Astrocyte of the spinal cord (primary cell): ENCODE measurements at places on chromosomes 12 and 14.

DNA sequence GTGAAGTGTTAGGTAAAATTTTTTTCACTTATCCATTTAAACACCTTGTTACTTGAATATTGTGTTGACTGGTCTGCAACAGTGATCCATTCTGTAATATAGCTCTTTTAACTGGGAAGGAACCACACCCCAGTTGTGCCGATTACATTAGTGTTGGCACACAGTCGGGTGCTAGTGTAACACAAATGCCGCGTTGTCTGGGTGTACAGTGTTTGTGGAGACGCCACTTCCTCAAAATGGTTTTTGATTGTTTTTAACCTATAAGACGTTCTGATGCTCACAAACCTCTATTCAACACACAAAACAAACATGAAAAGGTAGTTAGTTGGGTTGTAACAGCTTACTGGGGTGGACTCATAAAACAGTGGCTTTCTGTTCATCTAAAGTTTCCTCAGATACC is 48.0 kb upstream of the TRAF3 start:
- DNase-seq: no peak

DNA sequence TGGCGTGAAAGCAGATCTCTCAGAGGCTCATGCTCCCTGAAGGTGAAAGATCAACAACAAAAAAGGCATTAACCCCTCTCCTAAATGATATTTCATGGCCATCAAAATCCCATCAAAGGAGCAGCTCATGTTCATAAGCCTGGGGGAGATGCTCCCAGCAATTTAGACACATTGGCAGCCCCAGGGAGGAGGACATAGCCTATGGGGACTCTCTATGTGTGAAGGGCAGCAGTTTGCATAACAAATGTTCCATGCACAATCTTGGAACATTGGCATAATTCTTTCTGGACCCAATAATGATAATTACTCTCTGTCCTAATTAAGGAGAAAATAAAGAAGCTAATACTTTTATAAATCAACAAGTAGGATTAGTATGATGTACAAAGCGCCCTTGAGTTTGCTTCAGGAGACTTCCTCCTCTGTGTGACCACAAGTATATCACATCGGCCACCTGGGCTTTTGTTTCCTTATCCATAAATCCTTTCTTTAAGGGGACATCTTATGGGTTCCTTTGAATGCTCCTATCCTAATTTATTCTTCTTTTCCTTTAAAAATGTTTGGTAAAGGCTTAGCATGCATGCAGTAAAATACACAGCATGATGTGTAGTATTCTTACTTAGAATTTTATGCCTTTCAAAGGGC is 161.9 kb upstream of the PLEKHG7 start:
- DNase-seq: no peak

- peak; percentile 27 for DNase-seq
These were observed 45.6 kb downstream of the FANCM start for GRCh38 chr14:45181329-45181728.

- no peak for DNase-seq
These were observed 6.0 kb downstream of the LTB4R start for GRCh38 chr14:24317141-24317928.

DNA sequence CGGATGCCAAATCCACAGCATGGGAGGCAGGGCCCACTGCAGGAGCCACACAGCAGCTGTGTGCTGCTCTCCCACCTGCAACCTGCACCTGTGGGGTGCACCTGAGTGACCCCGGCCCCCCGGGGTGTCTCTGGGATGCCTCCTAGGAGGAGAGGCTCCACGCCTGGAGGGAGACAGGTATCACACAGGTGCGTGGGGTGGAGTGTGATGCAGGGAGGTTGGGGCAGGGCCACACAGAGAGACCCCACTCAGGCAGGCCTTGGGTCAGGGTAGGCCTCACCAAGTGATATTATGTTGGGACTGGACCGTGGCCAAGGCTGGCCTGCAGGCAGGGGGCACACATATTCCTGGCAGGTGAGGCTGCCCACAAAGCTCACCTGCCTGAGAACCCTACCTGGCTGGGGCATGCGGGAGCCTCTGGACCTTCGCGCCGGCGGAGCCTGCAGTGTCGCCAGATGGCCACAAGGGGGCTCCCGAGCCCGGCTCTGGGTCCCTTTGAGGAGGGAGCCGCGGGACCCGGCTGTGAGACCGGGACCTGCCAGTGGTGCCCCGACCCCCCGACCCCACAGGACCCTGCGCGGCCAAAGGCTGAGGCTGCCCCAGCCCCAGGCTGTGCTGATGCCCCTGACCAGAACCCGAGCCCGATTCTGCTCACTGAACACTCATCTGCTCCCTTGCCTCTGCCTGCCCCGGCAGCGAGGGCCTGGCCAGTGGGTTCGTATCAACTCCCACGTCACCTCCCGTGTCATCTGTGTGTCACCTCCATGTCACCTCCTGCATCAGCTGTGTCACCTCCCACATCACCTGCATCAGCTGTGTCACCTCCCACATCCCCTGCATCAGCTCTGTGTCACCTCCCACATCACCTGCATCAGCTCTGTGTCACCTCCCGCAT is 11.4 kb downstream of the TMEM121 start:
- DNase-seq: no peak

DNA sequence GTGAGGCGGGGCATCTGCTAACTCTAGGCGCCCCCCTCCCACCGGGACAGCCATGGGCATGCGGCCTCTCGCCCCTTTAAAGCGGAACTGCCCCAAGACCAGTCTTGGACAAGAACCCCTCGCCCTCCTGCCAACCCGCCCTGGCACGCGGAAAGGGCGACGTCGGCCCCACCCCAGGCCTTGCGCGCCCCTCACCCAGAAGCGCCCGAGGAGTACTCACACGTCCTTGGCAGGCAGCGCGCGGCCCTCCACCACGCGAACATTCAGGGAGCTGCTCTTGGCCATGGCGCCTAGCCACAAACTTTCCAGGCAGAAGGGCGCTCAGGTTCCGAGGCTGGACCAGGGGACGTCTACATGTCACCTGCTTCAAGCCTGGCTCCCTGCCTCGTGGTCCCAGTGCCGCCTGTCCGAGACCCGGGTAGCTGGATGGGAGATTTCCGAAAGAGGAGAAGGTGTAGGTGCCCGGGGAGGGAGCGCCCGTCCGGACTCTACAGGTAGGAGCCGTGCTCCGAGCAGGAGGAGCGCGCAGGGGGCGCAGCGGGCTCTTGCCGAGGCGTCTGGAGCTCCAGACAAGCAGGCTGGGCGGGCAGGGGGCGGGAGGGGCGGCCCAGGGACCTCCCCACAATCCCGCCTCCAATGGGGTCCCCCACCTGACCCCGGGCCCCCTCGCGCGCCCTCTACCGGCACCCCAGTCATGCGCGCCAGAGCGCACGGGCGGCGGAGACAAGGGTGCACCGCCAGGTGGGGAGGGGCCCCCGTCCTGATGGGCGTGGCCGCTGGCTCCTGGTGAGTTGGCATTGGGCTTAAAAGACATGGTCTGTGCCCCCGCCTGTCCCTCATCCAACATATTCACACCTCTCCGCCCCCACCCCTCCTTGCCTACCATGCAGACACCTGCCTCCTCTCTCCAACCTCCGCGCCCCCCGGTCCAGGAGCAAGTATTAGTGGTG is at the start of gene RASAL1:
TSS of gene RASAL1 (minus strand) at position 584 of the 950 bp plus-strand sequence. CDS start at position 285, 299 bp downstream.
- DNase-seq: no peak

DNA sequence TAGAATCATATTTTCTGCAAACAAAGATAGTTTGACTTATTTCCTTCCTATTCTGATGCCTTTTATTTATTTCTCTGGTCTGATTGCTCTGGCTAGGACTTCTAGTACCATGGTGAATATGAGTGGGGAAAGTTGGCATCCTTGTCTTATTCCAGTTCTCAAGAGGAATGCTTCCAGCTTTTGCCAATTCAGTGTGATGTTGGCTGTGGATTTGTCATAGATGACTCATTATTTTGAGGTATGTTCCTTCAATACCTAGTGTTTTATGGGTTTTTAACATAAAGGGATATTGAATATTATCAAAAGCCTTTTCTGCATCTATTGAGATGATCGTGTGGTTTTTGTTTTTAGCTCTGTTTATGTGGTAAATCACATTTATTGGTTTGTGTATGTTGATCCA is 139.4 kb upstream of the CNTN1 start:
- DNase-seq: no peak

DNA sequence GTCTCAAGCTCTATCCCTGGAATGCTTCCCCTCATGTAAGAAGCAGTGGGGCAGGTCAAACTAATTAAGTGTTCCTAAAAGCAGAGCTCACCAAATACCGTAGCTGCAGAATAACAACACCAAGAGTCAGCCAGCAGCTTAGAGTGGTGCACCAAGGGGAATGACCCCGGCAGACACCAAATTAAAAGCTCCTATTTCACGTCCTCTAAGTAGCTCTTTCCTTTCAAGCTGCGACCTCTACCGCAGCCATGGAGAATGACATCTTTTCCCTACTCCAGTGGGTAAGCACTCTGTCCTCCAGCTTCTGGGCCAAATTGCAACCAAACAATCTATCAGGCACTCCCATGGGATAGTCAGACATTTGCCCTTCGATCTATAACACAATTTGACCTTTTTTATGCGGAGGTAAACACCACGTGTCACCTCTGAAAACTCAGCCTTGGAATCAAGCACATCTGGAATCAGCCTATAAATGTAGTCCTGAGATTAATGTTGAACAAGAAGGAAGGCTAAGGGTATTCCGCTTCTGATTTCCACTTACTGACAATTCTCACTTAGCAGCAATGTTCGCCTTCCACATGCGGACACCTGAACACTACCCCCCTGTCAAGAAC is 67.6 kb upstream of the CDKN3 start:
- peak; percentile 78 for DNase-seq

- no peak for DNase-seq
These were observed 75.8 kb upstream of the COCH start for GRCh38 chr14:30798516-30798915.

- DNase-seq: peak; percentile 7
These were observed 553 bp downstream of the CLEC14A start for GRCh38 chr14:38255408-38255672.

GRCh38 chr12:103468837-103469236 is 26.9 kb downstream of the C12orf42 start:
- DNase-seq: no peak

- DNase-seq: peak; percentile 86
These were observed 44.0 kb upstream of the REP15 start for GRCh38 chr12:27652174-27652763.

DNA sequence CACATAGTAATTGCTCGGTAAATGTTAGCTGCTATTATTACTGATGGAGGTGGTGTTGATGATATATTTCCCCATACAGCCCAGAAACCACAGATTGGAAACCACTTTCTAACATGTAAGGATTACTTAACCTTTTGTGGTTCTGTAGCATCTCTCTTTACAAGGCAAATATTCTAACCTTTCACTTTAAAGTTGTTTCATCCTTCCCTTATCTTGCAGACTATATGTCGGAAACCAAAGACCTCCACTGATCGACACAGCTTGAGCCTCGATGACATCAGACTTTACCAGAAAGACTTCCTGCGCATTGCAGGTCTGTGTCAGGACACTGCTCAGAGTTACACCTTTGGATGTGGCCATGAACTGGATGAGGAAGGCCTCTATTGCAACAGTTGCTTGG is 75.8 kb downstream of the FRMD6 start:
- no peak for DNase-seq

DNA sequence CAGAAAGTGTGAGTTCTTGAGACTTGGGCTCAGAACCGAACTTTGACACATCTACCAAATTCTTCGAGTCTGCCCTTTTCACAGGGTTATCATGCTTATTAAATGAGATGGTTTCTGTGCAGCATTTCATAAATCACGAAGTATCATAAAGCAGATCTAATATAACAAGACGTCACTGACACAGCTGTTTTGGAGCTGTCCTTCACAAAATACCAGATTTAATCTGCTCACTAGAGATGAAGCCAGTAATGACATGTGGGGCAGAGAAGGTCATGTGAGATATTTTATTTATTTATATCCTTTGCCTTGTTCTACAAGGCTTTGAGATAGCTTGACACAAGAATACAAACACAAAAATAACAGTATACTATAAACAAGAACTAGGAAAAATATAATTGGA is 127.0 kb downstream of the RPAP3 start:
- no peak for DNase-seq

DNA sequence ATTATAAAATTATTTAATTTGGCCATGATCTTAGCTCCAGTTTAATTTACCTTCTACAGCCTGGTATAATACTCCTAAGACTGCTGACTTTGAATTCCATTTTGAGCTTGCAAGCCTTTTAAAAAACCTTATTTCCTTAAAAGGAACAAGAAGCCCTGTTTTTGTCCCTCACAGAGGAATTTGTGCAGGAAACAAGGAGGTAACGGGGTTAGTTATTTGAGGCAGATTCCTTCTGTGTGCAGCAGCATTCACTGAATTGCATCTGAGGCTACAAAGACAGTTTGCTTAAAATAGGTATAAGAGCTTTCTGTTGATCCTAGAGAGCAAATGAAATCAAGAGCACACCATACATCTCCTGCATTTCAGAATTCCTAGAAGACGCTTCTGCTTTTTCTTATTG is 403.3 kb upstream of the PRICKLE1 start:
- peak; percentile 32 for DNase-seq

DNA sequence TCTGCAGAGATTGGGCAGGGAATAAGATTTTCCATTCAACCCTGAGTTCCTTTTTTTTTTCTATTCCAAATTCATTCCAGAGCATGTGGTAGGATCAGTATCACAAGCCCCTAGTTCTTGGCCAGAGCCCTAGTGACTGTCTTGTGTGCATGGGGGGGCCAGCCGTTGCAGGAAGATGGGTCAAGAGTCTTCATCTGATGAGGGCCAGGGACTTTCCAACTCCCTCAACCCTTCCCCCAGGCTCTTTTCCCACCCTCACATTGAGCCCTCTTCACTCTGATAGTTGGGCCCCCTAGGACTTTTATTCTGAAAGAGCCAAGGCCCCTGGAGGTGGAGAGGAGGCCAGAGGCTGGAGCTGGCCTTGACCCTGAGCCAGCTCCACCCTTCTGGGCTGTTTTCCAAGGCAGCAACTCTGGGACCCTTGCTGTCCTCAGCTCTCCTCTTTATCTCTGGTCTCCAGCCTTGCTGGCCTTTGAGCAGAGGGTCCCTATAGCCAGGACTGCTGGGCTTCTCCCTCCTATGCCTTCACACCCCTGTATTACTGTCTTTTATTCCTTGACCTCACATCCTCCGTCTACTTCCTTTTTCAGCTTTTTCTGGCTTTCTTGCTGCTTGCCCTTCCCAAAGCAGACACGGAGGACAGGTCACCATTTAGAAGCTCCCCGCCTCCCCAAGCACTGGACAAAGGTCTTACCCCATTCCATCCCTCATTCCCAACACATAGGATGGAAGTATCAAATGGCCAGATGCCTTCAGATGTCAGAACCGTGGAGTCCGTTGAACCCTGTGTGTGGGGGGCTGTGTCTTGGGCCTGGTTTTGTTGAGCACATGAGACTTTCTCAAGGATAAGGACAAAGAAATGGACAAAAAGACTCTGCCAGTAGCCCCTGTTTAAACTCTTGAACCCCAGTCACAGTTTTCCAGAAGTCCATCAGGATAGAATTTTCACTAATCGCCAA is 5.6 kb downstream of the RBP5 start:
- DNase-seq: no peak

DNA sequence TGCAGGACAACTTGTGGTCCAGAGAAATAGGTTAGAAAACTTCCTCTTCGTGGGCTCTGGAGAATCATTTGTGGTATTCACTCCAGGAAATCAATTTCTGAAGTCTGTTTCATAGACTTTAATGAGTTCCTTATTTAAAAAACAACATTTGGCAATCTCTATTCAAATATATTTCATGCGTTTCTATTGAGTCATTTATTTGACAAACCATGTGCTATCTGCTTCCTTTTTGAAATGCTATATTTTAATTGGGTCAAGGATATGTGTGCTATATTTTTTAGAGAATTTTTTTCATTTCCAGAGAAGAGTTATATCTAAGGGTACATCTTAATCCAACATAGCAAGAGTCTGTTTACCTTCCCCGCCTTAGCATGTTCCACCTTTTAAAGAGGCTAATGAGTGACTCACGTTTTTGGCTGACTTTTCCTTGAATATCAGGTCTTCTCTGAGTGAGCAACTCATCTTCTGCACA is 252.4 kb upstream of the EGLN3 start:
- no peak for DNase-seq

- DNase-seq: no peak
These were observed 1.3 kb downstream of the ZNF839 start for GRCh38 chr14:102320671-102321455.
